Transverse colon (tissue), 4 donors: ENCODE measurements at places on chromosomes 2 and 18. TPM values are rescaled to one million over a fixed set of nuclear protein-coding genes. Genes with fewer than 3 reads are reported as not detected.

DNA sequence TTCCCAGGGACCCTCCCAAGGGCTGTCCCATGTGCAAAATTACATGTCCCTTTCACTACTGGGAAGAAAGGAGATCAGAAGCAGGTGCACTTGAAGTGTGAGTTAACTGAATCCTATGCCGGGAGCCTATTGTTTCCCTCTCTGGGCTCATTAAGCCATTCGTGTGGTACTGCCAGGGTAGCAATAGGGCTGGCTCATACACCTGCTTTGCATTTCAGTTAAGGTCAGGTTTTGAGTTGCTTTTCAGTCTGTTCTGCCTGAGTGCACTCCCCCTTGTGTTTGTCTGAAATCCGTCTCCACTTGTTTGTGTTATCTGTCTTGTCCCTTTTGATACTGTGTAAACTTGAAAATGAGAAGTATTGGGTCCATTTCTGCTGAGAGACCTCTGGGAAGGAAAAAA is 1232.6 kb upstream of the NRXN1 start:
- no peak for DNase-seq

GRCh38 chr18:45463451-45463850 is 151.8 kb upstream of the SLC14A2 start:
- no peak for DNase-seq

- no peak for DNase-seq
Measured at GRCh38 chr18:75790796-75791195, 363.3 kb upstream of the SMIM21 start.

DNA sequence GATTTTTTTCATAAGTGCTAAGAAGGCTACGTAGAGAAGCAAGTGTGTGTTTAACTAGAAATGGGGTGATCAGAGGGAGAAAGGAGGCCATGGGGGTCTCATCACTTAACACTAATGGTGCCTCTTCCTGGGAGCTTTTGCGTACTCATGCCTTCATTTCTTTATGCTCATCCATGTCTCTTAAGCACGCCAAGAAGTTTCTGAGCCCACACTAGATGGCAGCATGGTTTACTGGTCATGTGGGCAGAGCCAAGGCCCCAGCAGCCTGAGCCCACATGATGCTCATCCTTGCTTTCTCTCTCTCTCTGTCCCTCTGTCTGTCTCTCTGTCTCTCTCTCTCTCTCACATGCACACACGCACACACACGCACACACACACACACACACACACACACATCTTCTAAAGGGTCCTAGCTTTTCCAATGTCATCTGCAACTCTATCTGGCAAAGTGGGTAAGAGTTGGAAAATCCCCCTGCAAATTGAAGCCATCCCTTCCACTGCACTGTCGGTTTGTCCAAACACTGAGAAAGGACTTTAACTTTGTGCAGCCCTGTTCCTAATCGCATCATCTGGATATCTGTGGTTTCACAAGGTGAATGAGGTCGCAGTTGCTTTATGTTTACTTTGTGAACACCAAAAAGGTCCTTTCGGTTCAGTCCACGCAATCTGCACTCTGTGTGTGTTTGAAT is 137.1 kb upstream of the CCDC68 start:
- DNase-seq = peak; percentile 10

- no peak for DNase-seq
Measured at GRCh38 chr2:190970873-190971506, 43.0 kb downstream of the STAT1 start.

DNA sequence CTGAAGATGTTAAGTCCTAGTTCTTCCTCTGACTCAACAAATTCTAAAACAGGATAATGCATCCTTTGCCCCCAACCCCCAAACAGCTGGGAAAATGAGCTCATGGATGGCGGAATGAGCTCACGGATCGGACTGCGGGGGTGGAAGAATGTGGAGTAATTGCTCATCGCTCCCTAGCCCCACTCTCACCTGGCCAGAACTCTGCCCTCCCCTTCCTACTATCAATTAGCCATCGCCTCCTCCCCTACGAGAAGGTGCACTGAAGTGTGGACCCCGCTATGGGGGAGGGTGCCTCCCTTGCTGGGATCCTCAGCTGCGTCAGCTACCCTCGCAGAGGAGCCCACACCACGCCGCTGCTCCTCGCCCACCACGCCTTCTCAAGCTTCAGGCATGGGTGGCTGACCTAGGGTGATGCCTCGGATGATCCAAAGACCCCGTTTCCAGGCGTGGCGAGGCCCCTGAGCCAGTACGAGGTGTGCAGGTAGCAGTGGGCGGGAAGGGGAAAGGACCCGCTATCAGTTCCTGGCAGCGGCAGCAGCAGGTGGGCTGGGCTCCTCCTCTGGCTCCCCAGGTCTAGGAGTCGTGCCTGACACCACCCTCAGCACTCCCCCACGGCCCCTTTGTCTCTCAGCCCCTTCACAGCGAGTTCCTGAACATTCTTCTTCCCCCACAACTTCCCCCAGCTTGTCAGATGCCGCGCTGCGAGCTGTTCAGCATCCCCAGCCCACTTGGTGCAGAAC is 82.1 kb upstream of the POMC start:
- no peak for DNase-seq

GRCh38 chr2:224025874-224026273 is 13.2 kb downstream of the SERPINE2 start:
- peak; percentile 11 for DNase-seq

- no peak for DNase-seq
Measured at GRCh38 chr2:152114366-152114765, 15.5 kb upstream of the CACNB4 start.

Gene RFTN2
- not detected for total RNA-seq

Gene RAB6C
- total RNA-seq = not detected
